Right lung (tissue), 10 donors: ENCODE measurements at places on chromosomes 5 and 9.
A peak's percentile ranks its signal among the peaks of the same experiment; 100 is the strongest.

DNA sequence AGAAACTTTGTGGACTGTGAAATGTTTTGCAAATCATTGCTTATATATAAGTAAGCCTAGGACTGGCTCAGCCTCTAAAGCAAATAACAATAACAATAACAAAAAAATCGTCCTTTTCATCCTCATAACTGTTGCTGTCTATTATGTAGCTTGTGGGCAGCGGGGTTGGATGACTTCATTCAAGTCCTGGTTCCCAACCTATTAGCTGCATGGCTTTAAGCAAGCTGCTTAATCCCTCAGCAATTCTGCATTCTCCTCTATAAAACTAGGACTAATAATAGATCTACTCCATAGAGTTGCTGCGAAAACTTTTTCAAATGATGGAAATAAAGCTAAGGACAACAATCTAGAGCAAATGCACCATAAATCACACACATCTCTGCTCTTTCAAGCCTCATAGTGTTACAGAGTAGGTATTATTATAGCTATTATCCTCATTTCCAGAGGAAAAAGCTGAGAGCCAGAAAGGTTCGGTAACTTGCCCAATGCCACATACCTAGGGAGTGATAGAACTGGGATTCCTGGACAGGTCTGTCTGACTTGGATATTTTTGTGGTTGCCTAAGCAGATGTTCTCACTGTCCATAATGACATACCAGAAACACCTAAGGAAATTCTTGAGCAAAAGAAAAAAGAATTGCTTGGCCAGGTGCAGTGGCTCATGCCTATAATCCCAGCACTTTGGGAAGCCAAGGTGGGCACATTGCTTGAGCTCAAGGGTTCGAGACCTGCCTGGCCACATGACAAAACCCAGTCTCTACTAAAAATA lies 98.8 kb upstream of the ADRA1B start:
- no peak for DNase-seq

- no peak for DNase-seq
Observed at GRCh38 chr5:110956280-110956912, 115.1 kb upstream of the TSLP start.

DNA sequence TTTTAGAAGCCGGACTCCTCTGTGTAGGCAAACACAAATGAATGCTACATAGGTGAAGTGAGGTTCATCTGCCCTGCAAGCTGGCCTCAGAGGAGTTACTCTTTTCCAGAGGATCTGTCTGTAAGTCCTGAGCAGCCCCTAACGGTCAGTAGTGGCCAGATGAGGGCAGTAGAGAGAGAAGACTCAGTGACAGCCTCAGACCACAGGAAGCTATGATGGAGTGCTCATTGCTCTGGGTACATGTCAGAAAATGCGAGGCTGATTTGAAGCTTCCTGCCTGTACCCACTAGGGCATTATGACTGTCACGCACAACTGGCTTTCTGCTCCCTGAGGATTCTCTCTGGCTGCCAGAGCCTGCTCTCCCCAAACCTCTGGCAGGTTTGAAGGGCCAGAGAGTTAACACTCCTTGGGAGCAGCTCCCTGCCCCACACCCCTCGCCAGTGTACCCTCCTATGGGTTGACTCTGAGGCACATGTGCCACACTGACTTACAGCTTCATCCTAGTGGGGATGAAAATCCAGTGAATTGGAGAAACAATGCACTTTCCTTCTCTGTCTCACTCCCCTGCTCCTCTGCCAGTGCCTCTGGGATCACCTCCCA lies 141.5 kb downstream of the GABRG2 start:
- peak; percentile 12 for DNase-seq

- no peak for DNase-seq
Observed at GRCh38 chr5:66242050-66242715, 98.1 kb downstream of the SREK1 start.

GRCh38 chr9:14098486-14099180 lies 215.3 kb downstream of the NFIB start:
- no peak for DNase-seq

DNA sequence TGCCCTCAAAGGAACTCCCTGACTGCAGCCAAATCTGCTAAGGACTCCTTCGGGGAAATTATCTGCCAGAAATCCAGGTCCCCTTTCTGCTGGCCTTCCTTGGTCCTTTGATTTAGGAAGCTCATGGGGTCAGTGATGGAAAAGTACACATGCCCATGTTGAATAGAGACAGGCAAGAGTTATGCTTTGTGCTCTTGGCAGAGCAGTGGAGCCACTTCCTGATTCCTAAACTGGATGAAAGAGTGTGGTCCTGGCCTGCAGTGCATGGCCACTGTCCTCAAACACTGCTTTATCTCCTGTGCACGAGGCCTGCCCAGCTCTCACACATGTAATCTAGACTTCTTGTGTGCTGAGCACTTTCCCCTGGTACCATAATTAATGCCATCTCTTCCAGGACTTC lies 2.0 kb upstream of the EBF1 start:
- DNase-seq, result no peak

- no peak for DNase-seq
Observed at GRCh38 chr5:83724001-83724400, 3.3 kb upstream of the HAPLN1 start.

GRCh38 chr9:107883496-107884124 lies 394.0 kb upstream of the KLF4 start:
- DNase-seq, result no peak

DNA sequence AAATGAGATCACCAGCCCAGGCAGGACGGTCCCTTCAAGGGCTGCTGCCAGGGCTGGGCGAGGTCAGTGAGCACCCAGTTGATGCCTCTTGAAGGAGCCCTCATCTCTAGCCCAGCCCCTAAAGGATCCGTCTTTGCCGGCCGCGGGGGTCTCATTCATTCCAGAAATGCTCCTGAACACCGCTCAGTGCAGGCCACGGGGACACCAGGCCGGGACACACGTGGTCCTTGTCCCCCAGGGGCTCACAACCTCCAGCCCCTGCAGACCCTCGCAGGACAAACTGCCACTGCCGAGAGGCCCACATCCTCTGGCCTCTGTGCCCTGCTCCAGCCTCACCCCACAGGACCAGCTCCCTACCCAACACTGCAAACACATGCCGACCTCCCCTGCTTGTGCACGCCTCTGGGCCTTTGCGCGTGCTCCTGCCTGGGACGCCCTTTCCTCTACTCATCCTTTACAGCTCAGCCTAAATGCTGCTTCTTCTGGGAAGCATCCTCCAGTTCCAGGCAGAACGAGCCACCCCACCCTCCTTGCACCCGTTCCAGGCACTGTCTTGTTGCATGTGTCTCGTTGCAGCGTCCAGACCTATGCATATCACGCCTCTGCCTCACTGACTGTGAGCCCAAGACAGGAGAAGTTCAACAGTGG lies 10.3 kb upstream of the LAMC3 start:
- DNase-seq, result no peak

DNA sequence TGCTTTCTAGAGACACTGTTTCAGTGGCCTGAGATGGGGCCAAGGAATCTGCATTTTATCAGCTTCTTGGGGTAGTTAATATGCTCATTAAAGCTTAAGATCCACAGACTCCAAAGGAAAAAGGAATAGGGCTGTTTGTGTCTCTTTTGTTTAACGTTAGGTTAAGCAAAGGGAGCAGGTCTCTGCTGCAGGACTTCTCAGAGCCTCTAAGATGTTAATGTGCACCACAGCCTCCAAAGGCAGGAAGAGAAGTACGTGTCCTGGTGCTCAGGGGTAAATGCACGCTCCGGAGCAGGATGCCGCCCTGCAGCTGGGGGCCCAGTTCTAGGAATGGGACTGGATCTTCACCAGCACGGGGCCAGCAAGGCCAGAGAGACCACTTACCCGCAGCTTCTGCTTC lies 19.6 kb downstream of the SPARC start:
- no peak for DNase-seq

DNA sequence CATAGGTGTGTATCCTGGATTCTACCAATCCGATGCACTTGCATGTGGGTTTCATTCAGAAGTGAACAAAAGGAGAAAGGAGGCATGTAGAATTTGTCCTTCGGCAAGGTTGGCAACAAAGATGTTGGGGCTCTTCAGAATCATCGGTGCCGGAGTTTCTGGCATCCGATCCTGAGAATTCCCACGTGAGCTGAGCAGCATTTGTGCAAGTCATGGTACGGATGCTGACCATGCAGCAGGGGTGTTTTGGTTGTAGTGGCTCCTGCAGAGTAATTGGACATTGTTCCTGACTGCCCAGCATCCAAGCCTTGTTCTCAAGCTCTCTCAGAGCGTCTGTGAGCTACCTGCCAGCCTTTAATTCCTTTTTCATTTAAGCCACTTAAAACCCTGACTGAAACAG lies 19.0 kb upstream of the POC5 start:
- no peak for DNase-seq

DNA sequence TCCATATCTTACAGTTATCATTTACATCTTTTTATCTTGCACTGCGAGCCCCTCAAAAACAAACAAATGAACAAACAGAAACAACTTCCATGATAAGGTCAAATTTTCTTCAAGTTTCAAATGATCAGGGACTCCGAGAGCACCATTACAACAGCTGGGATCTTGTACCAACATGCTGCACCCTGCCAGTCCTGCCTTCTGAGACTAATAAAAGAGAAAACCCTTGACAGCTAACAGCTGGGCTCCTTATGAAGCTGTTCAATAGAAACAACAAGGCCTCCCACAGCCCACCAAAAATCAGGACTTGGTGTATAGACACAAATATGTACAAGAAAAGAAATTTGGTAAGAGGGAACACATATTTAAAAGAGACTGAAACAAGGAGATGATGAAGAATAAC lies 985.3 kb upstream of the DMAC1 start:
- peak; percentile 78 for DNase-seq

- no peak for DNase-seq
Observed at GRCh38 chr9:127697575-127697974, 9.2 kb upstream of the CFAP157 start.

- no peak for DNase-seq
Observed at GRCh38 chr5:131282235-131282634, 18.4 kb downstream of the CDC42SE2 start.

- no peak for DNase-seq
Observed at GRCh38 chr9:136587944-136588662, 42.3 kb upstream of the NOTCH1 start.

DNA sequence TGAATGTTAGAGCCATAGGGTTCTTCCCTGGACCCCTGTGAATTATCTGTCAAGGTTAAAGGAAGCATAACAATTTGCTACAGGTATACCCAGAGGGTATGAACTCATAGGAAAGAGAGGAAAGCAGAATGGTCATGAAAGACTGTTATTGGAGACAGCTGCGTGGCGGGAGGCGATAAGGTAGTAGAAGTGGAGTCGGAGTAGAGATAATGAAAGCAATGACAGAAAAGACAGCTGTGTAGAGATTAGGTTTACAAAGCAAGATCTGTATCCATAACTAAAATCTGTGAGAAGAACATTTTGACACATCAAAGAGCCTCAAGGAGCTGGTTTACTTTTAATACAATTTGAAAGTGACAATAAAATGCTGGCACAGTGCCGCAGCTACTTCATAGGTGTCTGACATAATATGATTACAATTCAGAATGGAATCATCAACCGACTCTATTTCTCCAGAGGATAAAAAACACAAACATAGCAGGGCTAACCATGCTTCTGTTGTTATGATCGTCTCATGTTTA lies 603.9 kb downstream of the CDH12 start:
- DNase-seq, result no peak
